ENCODE measurements at places on chromosomes 1 and 21. TPM values are rescaled to one million over a fixed set of nuclear protein-coding genes. Genes with fewer than 3 reads are reported as not detected.

- DNase-seq, result no peak
These were observed 164.2 kb upstream of the C1orf21 start for GRCh38 chr1:184222652-184223052.

GRCh38 chr1:52358851-52359497, 7.0 kb downstream of the CC2D1B start:
- no peak for DNase-seq

GRCh38 chr1:210446479-210446878, 117.8 kb downstream of the HHAT start:
- no peak for DNase-seq

Gene AIM2
- 0.28 TPM for polyA plus RNA-seq
